Upper lobe of left lung (tissue), 6 donors: ENCODE measurements at places on chromosomes 16 and 17. TPM values are rescaled to one million over a fixed set of nuclear protein-coding genes. Genes with fewer than 3 reads are reported as not detected.

- no peak for DNase-seq
Observed at GRCh38 chr16:9778849-9779248, 403.4 kb downstream of the GRIN2A start.

The SLC7A5 gene
- 7.6 TPM for total RNA-seq

DNA sequence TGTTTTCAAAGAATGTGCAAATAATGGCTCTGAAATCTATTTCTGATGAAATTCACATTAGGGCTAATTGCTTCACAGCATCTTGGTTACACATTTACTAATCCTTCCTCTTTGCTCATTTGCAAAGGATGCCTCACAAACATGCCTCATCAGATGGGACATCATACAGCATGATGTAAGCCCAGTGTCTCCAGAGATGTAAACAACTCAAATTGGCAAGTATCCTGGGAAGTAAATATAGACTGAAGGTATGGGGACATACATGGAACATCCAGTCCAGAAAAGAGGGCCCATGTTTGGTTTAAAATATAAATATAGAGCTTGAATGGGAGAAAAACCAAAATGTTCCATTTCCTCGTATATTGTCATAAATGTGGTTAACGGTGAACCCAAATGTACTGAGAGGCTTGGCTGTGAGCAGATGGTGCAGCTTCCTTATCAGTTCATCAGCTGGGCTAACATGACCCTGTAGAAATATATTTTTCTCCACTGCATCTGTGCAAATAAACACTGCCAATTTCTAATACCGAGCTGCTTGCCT lies 142.9 kb upstream of the NUDT7 start:
- DNase-seq: no peak

The ADAM11 gene
- 0.22 TPM for total RNA-seq

The C16orf86 gene
- 6.8 TPM for total RNA-seq

GRCh38 chr17:31900877-31901276 lies 631 bp downstream of the UTP6 start:
- no peak for DNase-seq

DNA sequence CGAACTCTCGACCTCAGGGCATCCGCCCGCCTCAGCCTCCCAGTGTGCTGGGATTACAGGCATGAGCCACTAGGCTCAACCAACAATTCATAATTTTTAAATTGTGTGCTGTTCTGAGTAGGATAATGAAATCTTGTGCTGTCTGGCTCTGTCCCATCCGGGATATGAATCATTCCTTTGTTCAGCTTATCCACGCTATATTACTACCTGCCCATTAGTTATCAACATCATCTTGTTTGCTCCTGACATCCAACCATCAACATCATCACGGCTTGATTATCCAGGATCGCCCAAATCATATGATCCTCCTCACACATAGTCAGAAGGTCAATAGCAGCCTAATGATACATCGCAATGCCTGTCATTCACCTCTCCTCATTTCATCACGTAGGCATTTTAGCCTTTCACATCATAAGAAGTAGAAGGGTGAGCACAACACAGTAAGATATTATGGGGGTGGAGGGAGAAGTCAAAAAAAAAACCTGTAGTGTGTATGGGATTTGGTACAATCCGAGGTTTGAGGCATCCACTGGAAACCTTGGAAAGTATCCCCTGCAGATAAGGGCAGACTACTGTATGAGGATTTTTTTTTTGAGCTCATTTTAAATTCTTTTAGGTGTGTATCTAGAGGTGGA lies 77.0 kb upstream of the SIAH1 start:
- no peak for DNase-seq

The MYO1D gene
- total RNA-seq: 136 TPM
